Nucleus accumbens (tissue), 56 donors: ENCODE measurements at places on chromosomes 3 and 15.

DNA sequence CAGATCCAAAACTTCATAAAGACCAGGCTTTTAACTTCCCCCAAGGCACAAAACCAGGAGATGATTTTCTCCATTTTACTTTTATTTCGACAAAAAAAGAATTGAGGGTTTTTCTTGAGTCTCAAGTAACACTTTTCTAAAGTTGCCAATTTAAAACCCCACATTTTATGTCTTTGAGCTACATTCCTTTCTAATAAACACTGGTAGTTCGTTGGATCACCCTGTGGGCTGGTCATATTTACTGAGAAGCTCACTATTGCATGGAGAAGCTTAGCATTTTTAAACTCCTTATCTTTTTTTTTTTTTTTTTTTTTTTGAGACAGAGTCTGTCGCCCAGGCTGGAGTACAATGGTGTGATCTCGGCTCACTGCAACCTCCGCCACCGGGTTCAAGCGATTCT is 255.1 kb upstream of the TPM1 start:
- DNase-seq: no peak

DNA sequence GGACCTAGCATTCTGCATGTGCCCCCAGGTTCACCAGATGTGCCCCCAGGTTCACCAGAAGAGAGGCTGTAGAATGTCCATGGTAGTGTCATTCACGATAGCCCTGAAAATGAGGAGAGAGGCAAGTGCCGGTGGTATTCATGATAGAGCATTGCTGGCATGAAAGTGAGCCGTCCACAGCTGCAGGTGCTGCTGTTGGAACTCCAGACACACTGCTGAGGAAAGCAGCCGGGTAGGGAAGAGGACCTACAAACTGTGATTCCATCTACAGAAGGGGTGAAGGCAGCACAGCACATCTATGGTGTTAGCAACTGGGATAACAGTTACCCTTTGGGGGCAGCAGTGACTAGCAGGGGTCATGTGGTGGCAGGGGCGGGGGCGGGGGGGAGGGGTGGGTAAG is 125.0 kb upstream of the PLXNA1 start:
- no peak for DNase-seq

DNA sequence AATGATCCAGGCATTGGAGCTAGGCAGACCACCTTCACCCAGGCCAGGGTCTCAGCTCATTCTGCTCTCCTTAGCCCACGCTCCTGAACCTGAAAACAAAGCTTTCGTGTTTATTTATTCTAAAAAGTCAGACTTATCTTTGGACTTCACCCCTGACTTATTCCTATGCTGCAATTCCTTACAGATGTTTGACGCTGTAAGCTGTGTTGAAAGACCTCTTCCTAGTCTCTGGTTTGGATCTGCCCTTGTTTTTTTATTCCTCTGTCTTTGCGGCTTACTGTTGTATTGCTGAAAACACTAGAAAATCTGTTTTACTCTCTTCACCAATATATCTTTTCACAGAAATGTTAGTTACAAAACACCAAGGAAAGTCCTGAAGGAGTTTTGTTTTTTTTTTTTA is 40.5 kb upstream of the LDHAL6B start:
- DNase-seq: no peak

DNA sequence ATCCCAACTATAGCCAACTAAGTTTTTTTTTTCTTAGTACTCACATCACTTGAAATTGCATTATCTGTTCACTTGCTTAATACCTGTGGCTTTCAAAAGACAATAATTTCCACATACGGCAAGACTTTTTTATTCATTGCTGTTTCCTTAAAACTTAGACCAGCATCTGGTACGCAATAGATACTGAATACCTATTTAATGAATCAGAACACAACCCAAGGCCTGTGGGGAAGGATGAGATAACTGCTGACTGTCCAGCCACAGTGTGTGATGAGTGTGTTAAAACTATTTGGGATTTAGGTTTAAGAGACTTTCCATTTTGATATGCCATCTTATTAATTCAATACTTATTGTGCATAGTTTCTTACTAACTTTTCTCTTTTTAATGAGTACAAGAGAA is 988.7 kb downstream of the NTRK3 start:
- no peak for DNase-seq

- DNase-seq: no peak
Measured at GRCh38 chr3:139339219-139339906, 4.5 kb upstream of the MRPS22 start.

DNA sequence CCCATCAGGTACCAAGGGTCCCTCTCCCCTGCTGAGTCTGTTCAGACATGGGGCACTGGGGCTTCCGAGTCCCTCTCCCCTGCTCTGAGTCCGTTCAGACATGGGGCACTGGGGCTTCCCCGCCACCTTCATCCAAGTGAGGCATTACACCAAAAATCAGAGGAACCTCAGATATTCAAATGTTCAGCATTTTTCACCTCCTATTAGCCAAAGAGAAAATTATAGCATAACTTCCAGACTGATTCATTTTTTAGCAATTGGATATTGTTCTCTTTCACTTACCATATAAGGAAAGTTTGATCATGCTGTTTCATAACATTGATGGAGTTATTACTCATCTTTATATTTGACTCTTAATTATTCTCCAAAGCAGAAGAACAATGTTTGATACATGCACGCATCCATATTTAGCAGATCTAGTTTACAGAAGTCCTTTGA is 213.9 kb downstream of the MTHFS start:
- no peak for DNase-seq

DNA sequence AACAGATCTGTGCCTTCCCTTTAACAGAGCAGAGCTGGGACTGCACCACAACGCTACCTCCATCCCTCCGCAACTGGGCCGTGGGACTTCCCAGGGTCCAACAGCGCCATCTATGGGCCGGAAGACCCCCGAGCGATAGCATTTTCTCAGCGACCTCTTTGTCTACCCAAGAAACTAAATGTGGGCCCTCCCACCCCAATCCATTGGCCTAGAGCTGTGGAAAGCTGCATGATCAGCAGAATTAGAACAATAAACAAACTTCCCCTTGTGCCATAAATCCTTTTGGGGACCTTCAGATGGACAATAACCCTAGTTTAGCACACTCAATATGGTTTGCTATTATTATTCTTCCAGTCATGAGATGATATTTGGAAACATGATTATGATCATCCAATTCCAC is 74.8 kb upstream of the NTRK3 start:
- DNase-seq: no peak
